ENCODE measurements at places on chromosomes 2 and 18. TPM values are rescaled to one million over a fixed set of nuclear protein-coding genes. Genes with fewer than 3 reads are reported as not detected.

GRCh38 chr2:118014492-118014824, 588 bp upstream of the CCDC93 start:
- DNase-seq, result no peak

DNA sequence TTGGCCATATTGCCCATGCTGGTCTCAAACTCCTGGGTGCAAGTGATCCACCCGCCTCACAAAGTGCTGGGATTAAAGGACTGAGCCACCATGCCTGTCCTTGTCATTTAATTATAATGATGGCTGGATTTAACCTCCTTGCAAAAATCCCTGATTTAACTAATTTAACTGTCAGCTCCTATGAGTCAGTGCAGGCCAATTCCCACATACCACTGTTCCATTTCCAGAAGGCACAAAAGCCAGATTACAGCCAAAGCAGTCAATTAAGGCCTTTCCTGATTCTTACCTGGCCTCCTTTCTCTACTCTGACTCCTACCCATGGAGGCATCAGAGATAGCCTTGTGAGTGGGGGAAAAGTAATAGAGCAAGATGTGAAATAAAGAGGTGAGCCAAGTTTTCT, 12.3 kb upstream of the SLC35F5 start:
- DNase-seq, result no peak

- DNase-seq, result no peak
Observed at GRCh38 chr2:26182441-26182840, 9.6 kb downstream of the GAREM2 start.

GRCh38 chr2:74037379-74037860, 52.7 kb downstream of the TET3 start:
- peak; percentile 39 for DNase-seq

DNA sequence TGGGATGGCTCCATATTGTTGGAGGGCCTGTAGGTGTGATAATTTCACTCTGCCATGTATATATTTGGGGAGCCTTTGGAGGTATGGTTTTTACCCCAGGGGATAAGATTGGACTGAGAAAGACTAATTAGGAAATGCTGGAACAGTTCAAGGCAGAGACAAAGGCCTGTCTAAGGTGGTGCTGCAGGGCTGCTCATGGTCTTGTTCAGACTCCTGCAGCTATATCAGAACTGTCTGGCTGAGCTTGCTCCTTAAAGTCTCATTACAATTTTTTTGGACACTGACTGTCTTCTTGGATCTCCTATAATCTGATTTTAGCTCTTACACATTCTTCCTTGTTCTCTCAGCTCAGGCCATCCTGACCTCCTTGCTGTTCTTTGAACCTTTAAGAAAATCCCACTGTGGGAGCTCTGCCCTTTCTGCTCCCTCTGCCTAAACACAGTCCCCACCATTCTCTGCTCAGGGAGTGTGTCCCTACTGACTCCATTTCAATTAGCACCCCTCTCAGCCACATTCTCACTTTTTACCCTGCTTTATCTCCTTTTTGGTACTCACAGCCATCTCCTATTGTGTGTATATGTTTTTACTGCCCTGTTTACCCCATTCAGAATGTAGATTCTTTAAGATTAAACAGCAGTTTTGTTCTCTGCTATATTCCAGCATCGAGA, 468.7 kb upstream of the FANCL start:
- DNase-seq, result no peak

DNA sequence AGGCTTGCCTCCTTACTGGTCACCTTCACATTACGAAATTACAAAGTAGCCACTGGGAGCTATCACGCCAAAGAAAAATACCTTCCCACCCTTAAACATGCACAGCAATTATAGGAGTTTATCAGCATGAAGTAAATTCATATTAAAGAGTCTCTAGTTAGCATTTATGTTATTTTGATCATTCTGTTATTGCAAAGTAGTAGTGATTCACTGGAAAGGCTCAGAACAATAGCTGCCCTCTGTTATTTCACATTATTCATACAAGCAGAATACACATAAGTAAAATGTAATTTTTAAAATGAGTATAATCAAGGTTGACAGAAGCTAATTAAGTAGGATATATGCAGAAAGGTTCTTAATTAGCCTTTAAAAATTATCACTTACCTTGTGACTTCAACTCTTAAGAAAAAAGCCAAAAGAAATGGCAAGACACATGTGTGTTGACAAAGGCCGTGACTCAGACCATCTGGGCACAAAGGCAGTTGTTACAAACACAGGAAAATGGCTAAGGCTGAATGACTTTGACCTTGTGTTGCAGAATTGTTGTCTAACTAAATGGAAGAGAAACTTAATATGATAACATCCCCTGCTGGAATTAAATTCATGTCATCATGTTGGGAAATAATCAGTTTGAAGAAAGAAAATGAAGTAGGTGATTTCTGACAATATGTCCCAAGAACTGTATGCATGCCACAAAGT, 108.3 kb downstream of the ARL6IP6 start:
- DNase-seq, result no peak

- no peak for DNase-seq
Observed at GRCh38 chr2:144583741-144584453, 64.0 kb upstream of the ZEB2 start.

DNA sequence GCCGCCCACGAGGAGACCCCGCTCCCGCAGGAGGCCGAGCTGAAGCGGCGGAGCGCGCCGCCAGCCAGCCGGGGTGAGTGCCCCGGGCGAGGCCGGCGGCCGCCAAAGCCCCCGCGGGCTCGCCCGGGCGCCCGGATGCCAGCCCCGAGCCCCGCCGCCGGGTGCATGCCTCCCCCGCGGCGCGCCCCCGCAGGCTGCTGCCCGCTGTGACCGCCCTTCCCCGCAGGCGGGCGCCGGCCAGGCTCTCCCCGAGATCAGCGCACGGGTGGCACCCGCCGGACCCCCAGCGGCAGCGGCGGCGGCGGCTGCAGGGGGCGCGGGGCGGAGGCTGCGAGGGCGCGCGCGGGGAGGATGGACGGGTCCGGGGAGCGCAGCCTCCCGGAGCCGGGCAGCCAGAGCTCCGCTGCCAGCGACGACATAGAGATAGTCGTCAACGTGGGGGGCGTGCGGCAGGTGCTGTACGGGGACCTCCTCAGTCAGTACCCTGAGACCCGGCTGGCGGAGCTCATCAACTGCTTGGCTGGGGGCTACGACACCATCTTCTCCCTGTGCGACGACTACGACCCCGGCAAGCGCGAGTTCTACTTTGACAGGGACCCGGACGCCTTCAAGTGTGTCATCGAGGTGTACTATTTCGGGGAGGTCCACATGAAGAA, 470 bp downstream of the KCNF1 start:
- DNase-seq, result no peak

- peak; percentile 21 for DNase-seq
Observed at GRCh38 chr2:192500550-192501200, 305.9 kb upstream of the TMEFF2 start.

The DCDC2C gene
- 0.37 TPM for total RNA-seq

The PKDCC gene
- total RNA-seq, result 107 TPM

The IL37 gene
- total RNA-seq, result not detected

The EFR3B gene
- 5.6 TPM for total RNA-seq

The RAB27B gene
- total RNA-seq, result 21.5 TPM

The STRADB gene
- total RNA-seq, result 13.9 TPM

Measured in lung (tissue), 17 donors.